ENCODE measurements at places on chromosomes 6 and 20. TPM values are rescaled to one million over a fixed set of nuclear protein-coding genes. Genes with fewer than 3 reads are reported as not detected.
A peak's percentile ranks its signal among the peaks of the same experiment; 100 is the strongest.

Gene ARMH2
- not detected for polyA plus RNA-seq

DNA sequence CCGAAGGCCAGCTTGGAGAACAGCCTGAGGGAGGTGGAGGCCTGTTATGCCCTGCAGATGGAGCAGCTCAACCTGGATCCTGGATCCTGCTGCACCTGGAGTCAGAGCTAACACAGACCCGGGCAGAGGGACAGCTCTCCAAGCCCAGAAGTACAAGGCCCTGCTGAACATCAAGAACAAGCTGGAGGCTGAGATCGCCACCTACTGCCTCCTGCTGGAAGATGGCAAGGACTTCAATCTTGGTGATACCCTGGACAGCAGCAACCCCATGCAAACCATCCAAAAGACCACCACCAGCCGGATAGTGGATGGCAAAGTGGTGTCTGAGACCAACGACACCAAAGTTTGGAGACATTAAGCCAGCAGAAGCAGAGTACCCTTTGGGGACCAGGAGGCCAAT, 223.5 kb upstream of the ID4 start:
- no peak for DNase-seq

DNA sequence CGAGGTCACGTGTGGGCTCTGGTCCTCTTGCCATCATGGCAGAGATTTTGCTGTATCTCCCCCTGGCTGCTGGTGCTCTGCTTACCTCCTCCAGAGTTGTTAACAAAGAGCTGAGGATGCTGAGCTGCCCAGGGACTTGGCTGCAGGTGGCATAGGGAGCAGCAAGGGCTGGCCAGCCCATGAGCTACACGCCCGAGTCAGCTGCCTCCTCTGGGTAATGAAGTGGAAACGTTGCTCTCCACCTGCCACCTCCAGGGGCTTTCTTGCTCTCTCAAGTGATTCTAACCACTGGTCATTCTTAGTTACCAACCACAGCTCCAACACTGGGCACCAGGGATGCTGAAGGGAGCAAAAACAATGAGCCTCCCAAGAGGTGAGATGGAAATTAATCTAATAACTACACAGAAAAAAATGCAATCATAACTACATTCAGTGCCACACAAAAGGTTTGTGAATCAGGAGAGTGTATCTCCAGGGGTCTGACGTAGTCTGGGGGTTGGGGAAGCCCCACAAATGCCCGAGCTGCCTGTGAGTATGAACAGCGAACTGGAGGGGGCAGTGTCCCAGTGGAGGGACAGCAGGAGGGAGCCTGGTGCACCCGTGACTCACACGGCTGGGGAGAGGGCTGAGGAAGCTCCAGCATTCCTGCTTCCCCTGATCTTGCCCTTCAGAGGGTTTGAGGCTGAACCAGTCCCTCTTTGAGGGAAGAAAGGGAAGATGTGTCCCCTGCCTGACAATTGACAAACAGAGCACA, 78.7 kb downstream of the CDH26 start:
- peak; percentile 22 for DNase-seq

DNA sequence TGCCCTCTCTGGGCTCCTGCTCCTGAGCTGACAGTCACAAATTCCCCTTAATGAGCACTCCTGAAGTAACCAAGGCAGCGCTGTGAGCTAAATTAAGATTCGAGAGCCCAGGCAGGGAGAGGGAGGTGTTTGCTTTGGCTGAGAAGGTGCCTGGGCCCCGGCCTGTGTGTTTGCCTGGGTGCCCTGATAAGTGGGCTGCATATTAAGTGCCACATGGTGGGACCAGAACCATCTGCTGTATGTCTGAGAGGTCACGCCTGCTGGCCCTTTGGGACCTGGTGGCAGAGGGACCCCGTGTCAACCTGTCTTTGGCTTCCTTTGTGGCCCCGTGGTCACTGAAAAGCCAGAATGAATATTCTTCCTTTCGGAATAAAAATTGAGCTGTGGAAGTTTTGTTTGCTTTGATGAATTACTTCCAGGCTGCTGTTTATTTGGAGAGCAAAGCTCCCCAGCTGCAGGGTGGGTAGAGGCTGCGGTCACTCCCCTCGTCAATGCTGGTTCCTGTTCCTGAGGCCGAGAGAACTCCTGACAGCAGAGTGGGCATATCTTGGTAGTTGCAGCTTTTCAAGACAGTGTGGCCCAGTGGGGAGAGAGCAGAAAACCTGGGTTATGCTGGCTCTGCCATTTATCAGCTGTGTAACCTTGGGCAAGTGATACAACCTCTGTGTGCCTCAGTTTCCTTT, 17.5 kb upstream of the KCNK16 start:
- no peak for DNase-seq

DNA sequence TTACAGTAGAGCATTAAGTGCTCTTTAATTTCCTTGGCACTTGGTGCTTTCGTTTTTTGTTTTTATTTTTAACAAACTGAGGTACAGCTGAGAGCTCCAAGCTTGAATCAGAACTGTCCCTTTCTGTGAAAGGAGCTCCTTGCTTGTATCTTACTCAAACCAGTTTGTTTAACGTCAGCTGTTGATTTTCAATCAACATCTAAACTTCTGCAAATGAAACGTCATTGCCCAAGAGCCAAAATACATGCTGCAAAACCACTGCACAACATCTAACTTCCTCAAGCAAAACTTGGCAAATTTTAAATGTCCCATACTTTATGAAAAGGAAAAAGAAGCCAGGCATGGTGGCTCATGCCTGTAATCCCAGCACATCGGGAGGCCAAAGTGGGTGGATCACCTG, 15.2 kb downstream of the VNN2 start:
- no peak for DNase-seq

DNA sequence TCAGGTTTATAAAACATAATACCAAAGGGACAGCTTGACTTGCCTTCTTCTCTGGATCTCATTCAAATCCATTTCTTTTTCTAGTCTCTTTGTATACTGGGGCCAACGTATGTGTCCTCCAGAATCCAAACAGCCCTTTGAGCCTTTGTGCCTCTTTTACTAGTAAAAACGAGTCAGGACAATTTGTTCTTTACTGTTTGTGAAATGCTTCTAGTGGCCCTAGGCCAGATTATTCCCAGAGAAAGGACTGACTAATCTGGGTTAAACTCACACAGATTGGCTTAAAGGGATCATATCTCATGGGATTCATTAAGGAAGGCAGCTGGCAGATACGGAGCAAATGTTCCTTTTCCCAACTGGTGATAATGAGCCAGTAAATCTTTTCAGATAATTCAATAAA, 32.1 kb upstream of the MANEA start:
- no peak for DNase-seq

- no peak for DNase-seq
Measured at GRCh38 chr20:24662322-24662721, 192.9 kb downstream of the SYNDIG1 start.

GRCh38 chr20:53165452-53165851, 193.3 kb downstream of the TSHZ2 start:
- DNase-seq, result no peak

GRCh38 chr6:79461205-79461604, 76.0 kb downstream of the LCA5 start:
- DNase-seq, result no peak

DNA sequence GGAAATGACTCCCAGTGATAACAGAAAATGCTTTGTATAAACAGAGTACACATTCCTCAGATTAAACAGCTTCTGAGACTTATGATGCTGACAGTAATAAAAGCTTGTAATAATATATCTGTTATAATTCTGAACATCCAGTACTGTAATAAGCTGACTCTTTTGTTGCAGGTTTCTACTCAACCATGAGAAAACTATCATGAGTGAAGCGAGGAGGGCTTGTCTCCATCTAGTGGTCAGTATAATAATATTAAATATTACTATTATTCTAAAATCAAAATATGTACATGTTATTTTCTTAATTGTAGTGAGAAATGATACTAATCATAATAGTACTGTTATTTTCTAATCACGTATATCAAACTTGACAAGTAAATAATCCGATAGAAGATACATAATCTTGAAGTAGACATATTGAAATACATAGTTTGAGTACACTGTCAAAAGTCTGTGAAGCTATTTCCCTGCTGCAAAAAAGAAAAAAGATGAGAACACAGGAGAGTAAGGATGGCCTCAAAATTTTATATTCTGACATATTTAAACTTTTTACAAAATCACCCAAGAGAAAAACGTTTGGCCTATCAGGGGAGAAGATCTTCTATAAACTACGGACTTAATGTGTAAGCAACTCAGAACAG, 183.1 kb downstream of the MOXD1 start:
- no peak for DNase-seq

Gene SYNGAP1
- polyA plus RNA-seq, result 9.2 TPM

- DNase-seq, result no peak
Measured at GRCh38 chr6:624979-625378, 31.9 kb downstream of the HUS1B start.

- DNase-seq, result no peak
Measured at GRCh38 chr6:157887892-157888291, 64.8 kb downstream of the SNX9 start.

DNA sequence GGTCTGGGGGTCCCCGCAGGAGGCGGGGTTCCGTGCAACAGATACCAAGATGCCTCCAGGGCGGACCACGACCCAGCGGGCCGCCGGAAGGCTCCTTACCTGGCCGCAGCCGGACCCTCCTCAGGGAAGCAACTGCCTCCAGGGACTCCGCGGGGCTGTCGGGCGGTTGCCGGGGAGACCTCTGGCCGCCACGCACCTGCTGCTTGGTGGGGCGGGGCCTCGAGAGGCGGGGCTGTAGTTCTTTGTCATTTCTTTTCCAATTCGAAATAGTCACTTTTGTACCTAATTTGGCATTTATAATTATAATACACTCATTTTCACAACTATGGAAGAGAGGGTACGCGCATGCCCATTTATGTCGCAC, 647 bp downstream of the AK9 start:
- DNase-seq, result peak; percentile 14

- no peak for DNase-seq
Measured at GRCh38 chr6:52759085-52759484, 4.2 kb downstream of the GSTA2 start.

GRCh38 chr6:75282706-75283105, 1.9 kb downstream of the TMEM30A start:
- DNase-seq, result no peak

- DNase-seq, result no peak
Measured at GRCh38 chr6:163943607-163944385, 529.3 kb downstream of the QKI start.

GRCh38 chr6:129370268-129370916, 339.6 kb downstream of the ARHGAP18 start:
- DNase-seq, result peak; percentile 1

- DNase-seq, result no peak
Measured at GRCh38 chr6:42431356-42431755, 20.4 kb downstream of the TRERF1 start.

- no peak for DNase-seq
Measured at GRCh38 chr6:72653026-72653425, 31.2 kb downstream of the KCNQ5 start.

DNA sequence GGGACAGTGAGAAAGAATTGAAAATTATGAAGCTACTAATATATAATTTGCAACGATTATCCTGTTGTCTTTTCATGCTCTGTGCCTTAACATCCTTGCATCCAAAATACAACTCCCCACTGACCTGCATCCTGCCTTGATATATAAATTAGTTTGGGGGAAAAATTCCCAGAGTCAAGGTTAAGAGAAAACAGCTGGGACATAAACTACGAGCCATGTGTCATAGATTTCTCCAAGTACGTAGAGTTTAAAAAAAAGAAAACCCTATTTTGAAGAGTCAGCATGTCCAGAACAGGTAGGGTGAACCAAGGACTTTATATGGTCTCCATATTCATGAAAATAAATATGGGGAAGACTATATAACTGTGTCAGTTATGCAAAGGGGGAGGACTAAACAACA, 123.8 kb upstream of the MARCKS start:
- DNase-seq, result no peak

DNA sequence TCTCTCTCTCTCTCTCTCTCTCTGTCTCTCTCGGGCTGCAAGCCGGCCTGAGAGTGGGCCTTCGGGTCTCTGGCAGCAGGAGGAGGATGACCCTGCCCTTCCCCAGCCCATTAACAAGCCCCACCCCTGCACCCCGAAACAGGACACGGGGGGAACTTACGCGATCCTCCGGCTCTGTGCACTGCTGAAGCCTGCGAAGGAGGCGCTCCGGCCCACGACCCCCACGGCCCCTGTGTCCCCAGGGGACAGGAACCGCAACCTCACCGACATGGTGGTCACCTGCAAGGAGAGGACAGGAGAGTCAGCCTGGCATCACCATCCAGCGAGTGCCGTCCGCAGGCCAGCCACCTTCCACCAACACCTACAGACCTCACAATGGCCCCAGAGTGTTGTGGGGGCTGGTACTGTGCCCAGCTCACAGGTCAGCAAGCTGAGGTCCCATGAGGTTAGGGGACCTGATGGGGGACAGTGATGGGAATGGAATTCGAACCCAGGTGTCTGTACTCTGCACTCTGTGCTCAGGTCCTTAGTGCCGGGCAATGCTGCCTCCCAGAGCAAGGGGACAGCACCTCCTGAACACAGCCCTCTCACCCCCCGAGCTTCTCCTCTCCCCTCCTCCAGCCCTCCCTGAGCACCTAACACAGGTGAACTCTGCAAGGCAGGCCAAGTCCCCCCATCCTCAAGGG, 60.6 kb downstream of the RIPOR3 start:
- no peak for DNase-seq

DNA sequence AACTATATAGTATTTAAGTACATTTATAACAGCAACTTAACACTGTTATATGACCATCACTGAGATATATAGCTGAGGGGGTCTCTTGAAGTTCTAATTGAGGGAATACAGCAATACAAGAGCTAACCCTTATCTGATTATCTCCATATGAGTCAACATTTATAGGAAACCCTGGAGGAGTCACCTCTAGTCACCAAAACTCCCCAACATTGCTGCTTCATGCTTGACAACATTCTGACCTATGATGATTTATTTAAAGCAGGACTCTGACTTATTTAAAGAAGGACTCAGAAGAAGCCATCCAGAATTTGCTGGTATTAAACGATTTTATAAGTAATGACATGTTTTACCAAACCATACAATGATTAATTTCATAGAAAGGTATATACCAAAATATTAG, 182.6 kb upstream of the NOX3 start:
- DNase-seq, result no peak

- peak; percentile 64 for DNase-seq
Measured at GRCh38 chr6:125203395-125203794, 49.8 kb downstream of the TPD52L1 start.

DNA sequence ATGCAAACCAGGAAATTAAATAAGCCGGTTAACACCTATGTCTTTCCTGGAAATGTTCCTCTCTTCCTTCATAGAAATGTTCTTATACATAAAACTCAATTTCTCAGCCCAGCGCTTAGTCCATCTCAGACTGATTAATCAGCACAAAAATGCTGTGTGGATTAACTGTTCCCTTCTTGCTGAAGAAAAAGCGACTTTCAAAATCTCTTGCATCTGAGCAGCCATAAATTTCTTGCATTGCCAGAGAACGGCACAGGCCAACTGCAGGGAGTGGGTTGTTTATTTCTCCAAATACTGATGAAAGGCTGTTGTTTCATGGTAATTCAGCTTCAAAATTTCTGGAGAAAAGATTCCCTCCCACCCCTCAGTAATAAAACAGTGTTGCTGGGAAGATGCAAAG, 517.6 kb downstream of the BTBD3 start:
- no peak for DNase-seq
